ENCODE measurements at places on chromosomes 7 and 10.

GRCh38 chr7:79401254-79401653 lies 52.2 kb downstream of the MAGI2 start:
- no peak for DNase-seq

DNA sequence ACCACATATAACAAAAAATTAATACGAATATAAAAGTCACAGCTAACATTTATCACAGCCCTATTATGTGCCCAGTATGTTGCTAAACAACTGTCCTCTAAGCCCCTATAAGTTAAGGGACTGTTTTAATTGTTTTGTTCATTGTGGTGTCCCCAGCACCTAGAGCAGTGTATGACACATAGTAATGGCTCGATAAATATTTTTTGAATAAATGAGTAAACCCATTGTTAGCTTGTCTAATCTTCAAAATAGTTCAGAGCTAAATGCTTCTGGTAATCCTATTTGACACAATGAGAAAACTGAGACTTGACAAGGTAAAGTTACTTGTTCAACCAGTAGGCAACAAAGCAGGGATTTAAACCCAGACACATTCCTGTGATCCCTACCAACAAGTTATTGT lies 78.4 kb upstream of the NEUROD6 start:
- no peak for DNase-seq

DNA sequence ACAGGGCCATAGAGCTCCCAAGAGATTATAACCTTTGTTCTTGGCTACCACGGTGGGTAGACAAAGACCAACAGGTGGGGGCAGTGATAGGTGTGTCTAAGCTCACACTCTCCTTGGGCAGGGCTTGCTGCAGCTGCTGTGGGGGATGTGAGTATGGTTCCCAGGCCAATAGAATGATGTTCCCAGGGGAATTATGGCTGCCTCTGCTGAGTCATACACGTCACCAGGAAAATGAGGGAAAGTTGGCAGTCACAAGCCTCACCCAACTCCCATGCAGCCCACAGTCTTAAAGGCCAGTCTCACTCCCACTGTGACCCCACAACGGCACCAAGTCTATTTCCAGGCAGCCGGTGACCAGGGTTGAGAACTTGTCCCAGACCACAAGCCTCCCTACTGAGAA lies 453.4 kb upstream of the PODXL start:
- no peak for DNase-seq

DNA sequence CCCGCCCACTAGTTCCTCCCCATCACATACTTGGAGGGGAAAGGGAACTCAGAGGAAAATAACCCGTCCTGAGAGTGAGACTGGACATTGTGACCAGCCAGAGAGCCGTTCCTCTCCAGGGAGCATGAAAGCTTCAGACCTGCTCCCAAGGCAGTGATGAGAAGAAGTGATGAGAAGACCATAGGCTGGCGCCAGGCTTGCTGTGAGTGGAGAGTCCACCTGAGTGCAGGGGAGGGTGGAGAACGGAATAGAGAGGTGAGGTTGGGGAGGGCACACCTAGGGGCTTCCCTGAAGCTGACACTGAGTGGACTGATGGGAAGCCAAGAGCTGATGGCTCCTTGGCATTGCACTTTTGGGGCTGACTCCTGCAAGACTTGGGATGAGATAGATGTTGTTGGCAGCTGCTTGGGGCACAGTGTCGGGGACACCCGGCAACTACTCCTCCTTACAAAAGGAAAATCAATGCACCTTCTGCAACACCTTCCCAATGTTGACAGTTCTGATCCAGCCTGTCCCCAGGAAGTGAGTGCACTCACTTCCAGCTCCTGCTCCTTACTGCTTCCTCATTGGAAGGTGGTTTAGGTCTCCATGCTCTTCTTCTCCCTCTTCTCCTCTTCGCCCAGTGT lies 79.4 kb downstream of the EMX2 start:
- DNase-seq, result no peak

DNA sequence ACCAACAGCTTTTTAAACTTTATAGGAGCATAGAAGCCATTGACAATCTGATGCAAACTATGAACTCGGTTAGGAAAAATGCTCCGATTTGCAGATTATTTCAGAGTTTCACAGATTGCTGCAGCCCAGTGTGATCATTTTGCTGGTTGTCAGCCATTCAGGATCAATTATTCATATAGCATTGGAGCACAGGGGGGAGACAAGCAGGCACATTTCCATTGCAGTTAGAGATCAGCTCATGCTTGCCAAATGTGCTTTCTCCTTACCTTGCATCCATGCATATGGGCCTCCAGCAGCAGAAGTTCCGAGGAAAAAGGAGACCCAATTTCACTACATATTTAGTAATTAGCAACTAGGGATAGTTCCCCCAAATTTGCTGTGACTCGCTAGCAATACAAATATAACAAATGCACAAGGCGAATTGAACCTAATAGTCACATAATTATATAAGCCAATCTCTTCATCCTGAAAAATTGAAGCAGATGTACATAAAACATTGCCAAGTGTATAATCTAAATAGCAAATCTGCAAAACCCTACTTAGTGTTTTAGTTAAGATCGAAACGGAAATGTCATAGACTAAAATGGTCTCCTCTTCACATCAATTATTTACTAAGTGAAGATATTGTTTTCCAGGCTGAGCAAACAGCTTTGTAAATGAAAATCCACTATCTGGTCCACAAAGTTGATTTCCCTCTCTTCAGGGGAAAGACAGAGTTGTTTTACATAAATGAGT lies 49.5 kb upstream of the RSU1 start:
- no peak for DNase-seq

- no peak for DNase-seq
These were observed 43.6 kb downstream of the DRGX start for GRCh38 chr10:49352323-49352722.

- DNase-seq, result no peak
These were observed 3.0 kb upstream of the PHYHIPL start for GRCh38 chr10:59173414-59173813.

GRCh38 chr10:79944428-79945395 lies 4.2 kb downstream of the SFTPD start:
- no peak for DNase-seq

GRCh38 chr7:92061154-92061553 lies 73.1 kb downstream of the CYP51A1 start:
- DNase-seq, result no peak

DNA sequence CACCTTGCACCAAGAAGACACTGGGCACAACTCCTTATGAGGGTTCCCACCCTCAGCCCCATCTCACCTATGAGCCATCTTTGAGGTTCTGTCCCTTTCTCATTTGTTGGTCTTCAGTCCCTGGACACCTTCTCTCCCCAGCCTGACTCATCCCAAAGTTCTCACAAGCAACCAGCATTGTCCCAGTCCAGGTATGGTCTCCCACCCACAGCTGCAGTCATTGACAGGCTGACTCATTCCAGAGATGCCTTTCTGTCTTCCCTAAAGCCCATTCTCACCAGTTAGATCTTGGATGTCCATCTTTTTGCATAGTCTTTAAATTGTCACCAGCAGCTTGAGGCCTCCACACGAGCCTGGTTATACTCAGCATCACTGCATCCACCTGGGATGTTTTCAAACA lies 26.7 kb upstream of the BMPR1A start:
- DNase-seq, result no peak

GRCh38 chr7:105885387-105886111 lies 9.2 kb upstream of the ATXN7L1 start:
- peak; percentile 10 for DNase-seq

DNA sequence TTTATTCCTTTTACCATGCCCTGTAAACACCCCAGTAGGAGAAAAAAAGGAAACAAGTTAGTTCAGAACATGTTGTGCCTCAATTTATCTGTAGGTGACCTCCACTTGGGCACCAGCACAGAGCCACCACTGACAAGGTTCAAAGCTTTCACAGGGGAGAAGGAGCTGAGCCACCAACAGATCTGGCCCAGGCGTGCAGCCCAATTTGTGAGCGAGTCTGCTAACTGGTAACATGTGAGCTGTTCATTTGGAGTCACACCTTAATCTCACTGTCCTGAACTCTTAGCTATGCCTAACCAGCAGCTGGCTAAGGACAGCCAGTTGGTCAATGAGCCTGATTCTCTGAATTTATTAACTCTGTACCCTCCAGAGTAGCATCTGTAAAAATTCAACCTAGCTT lies 78.4 kb upstream of the CAMK2B start:
- no peak for DNase-seq

DNA sequence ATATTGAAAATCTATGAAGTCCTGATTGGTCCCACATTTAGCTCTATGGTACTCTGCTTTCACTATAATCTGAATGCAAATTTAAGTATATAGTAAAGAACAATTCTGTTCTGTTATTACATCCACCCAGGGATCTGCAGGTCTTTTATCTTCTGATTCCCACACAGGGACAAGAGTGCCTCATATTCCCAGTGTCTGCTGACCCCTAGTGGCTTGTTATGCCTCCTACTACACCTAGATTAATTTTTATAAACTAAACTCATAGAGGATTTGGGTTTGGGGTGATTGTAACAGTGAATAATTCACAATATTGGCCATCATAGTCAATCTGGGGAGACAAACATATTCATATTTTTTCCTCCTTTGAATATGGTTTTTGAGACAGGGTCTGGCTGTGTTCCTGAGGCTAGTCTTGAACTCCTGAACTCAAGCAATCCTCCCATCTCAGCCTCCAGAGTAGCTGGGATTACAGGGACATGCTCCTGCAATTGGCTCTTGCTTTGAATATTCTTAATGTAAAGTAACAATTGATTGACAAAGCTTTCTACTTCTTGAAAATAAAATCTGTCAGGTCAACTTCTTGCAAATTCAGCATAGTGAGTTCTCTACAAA lies 282.1 kb downstream of the KCND2 start:
- no peak for DNase-seq

DNA sequence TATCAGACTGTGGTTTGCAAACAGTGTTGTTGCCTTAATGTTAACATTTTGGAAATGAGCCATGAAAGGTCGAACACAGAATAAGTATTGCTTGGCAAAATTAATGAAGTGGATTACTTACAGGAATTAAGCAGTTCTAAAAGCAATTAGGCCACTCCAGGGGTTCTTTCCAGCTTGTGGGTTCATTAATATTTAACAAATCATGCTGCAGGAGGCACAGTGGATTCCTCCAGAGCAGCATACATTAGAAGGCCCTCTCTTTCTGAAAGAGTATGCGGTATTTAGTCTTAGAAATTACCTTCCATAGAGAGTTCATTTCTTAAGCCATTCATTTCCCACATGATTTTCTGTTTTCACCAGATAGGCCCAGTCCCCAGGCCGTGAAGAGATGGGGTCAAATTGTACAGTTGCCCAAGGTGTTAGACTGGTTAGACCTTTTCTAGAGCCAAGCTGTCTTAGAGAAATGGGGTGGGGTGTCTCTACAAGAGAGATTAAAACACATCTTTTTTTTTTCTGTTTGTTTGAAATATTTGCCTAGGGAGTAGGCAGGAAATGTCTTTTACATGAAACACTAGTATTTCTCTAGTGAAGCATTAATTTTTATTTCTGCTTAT lies 40.0 kb upstream of the AGR3 start:
- DNase-seq, result no peak

DNA sequence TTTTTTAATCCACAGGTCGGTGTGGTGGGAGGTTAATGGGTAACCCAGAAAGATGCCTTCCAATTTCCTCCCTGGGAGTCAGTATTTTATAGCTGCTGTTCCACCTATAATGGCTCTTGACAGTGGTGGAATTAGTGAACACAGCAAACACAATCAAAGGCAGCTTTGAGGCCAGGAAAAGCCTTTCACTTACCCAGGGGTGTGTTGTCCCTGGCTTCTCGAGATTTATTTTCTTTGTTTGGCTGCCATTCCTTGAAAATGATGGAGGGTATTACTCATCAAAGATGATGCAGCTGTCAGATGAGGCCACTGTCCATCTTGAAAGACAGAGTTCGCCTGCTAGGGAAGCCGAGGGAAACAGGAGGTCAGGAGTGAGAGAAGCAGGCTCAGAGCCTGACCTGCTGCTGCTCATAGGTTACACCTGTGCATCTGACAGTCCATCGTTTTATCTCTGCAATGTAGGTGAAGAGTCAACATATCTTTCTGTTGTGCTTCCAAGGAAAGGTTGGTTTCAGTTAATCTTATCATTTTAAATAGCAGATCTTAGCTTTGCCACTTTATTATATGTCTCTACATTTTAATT lies 221.6 kb downstream of the XPNPEP1 start:
- DNase-seq, result no peak

GRCh38 chr10:90930971-90931871 lies 10.3 kb upstream of the ANKRD1 start:
- DNase-seq, result no peak

- no peak for DNase-seq
These were observed 29.1 kb downstream of the TNRC18 start for GRCh38 chr7:5394264-5395105.

DNA sequence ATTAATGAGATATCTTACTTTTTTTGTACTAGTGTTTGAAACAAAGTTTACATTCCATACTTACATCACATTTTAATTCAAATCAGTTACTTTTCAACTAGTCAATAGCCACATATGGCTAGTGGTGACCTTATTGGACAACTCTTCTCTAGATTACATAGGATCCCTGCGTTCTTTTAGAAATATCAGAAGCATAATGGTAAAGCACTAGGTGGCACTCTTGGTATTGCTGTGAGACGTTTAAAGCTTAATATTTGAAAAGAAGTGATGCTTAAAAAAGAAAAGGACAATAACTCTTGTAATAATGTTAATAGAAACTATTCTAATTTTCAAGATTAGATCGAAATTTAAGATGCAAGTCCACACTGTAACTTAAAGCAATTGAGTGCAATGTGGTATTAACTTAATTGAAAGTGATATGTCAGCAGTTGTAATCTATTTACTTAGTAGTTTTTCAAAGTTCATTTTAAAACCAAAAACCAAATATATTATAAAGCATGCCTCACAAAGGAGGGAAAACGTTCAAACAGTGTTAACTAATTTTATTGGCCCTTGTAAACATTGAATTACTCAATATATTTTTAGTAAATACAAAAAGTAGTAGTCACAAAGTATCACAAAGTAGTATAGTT lies 339.1 kb downstream of the ATRNL1 start:
- DNase-seq, result no peak

- DNase-seq, result no peak
These were observed 26.7 kb downstream of the DMBT1 start for GRCh38 chr10:122587098-122587760.

- DNase-seq, result no peak
These were observed 28.5 kb upstream of the CROT start for GRCh38 chr7:87316846-87317552.

GRCh38 chr7:87877366-87878040 lies 1.2 kb downstream of the DBF4 start:
- no peak for DNase-seq

GRCh38 chr10:3895045-3895631 lies 110.1 kb upstream of the KLF6 start:
- DNase-seq, result no peak

DNA sequence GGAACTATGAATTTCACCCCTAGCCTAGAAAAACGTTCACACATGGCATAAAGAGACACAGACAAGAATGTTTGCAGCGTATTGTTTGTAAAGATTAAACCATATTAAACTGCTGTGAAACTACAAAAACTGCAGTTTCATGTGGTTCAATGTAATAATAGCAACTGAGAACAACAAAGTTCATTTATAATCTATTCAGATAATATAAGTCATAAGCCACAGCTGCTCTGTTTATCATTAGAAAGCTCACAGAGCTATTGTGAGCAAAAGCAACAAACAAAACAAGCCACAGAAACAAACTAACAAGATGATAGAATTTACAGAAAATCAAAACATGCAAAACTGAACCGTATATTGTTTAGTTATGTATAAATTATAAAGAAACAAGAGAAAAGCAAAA lies 113.5 kb downstream of the AHR start:
- no peak for DNase-seq

All from NCI-H1436 (cell line).